Osteoblast (primary cell): ENCODE measurements at places on chromosomes 5 and 9. TPM values are rescaled to one million over a fixed set of nuclear protein-coding genes. Genes with fewer than 3 reads are reported as not detected.

DNA sequence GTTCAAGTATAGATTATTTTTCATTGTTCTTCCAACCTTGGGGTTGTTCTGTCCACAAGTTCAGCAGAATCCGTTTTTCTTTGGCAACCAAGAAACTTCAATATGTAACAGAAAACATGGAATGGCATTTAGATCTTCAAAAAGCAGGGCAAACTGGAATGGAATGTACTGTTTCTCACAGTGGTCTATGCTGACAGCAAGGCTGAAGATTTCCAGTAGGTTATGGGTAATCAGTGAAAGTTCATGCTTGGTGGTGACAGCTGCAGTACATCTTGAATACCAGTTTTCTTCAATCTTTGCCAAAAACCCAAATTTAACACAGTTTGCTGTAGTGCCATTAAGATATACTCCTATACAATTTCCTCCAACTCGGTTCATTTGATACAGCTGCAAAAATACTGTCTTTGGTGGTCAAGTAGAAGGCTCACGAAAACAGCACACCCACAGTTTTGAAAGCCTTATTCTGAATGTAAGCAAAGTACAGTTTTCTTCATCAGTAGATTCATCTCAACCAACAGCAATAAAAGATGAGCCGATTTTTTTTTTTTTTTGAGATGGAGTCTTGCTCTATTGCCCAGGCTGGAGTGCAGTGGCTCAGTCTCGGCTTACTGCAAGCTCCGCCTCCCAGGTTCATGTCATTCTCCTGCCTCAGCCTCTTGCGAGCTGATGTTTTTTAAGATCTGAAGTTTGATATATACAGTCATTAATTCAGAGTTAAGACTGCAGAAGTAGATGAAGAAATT, 4.9 kb downstream of the TRIM52 start:
- no peak overlapping the region for H3K4me3 ChIP-seq
- H3K27me3 ChIP-seq, result no peaks in the 10 kb centered on the region
- DNase-seq, result no peak
- H3K36me3 ChIP-seq, result peaks cover 27% of the 10 kb centered on the region
- H3K4me1 ChIP-seq, result peaks cover 20% of the 10 kb centered on the region

Gene SV2C
- not detected in 2 replicates for total RNA-seq

- peak overlapping the region; percentile 81 for H3K4me3 ChIP-seq
- H3K4me1 ChIP-seq, result peaks cover 48% of the 10 kb centered on the region
- H3K36me3 ChIP-seq, result peaks cover 4% of the 10 kb centered on the region
- H3K27ac ChIP-seq, result peak overlapping the region; percentile 77
These were observed 2.4 kb downstream of the TICAM2 start for GRCh38 chr5:115599924-115600323.

- H3K4me1 ChIP-seq, result no peaks in the 10 kb centered on the region
- H3K27ac ChIP-seq, result no peak overlapping the region
- H3K4me3 ChIP-seq, result no peak overlapping the region
- no peaks in the 10 kb centered on the region for H3K27me3 ChIP-seq
These were observed 443.3 kb downstream of the DNAH5 start for GRCh38 chr5:13501176-13501575.

Gene UGCG
- 118 and 121 TPM in 2 replicates for total RNA-seq

GRCh38 chr9:77764894-77765780, 117.0 kb upstream of the GNA14 start:
- H3K36me3 ChIP-seq, result no peaks in the 10 kb centered on the region
- no peaks in the 10 kb centered on the region for H3K27me3 ChIP-seq
- peak; percentile 58 for DNase-seq
- H3K4me3 ChIP-seq, result no peak overlapping the region
- H3K4me1 ChIP-seq, result no peaks in the 10 kb centered on the region

DNA sequence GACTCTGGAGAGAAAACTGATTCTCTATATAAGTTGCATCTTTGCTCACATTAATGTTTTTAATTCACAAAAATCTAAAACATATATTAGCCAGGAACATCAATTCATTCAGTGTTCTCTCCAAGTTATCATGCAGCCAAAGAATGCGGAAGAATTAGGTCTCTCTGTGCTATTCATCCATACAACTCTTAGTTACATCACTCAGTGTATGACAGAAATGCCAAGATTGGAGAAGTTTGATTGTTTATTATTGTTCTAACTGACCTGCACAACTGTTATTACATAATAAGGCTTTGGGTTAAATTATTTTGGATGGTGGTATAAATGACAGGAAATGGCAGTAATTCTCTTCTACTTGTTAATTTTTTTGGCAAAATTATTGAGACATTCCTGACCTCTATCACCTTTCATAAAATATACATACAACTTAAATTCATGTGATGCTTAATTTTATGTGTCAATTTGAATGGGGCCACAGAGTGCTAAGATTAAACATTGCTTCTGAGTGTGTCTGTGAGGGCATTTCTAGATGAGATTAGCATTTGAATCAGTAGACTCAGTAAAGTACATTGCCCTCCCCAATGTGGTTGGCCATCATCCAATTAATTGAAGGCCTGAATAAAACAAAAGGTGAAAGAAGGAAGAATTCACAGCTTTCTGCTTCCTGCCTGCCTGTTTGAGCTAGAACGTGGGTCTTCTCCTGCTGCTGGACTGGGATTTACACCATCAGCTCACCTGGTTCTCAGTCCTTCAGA, 70.2 kb downstream of the NR2F1-AS1 start:
- H3K4me3 ChIP-seq, result no peak overlapping the region
- H3K27me3 ChIP-seq, result no peaks in the 10 kb centered on the region
- H3K4me1 ChIP-seq, result peaks cover 7% of the 10 kb centered on the region
- no peaks in the 10 kb centered on the region for H3K36me3 ChIP-seq

GRCh38 chr9:112338561-112338960, 5.1 kb upstream of the PTBP3 start:
- no peak overlapping the region for H3K4me3 ChIP-seq
- H3K4me1 ChIP-seq, result peaks cover 11% of the 10 kb centered on the region
- no peaks in the 10 kb centered on the region for H3K36me3 ChIP-seq
- H3K27ac ChIP-seq, result no peak overlapping the region

DNA sequence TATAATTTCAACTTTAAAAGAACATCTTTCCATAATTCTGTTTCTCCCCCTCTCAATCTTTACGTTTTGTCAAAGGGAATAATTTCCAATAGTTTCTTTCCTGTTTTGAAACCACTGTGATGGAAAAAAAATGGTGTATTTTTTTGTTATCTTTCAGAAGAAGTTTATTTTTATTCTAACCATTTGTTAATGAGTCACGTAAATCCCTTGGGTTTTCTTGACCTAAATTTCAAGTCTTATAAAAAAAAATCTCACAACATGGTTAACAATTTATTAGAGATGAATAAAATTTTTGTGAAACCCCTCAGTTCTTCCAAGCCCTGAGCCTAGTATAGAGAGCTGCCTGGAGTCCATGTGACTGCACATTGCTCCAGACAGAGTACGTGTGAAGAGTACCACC, 106.1 kb upstream of the FBXL17 start:
- H3K27me3 ChIP-seq, result no peaks in the 10 kb centered on the region
- H3K36me3 ChIP-seq, result no peaks in the 10 kb centered on the region
- DNase-seq, result peak; percentile 11
- H3K4me1 ChIP-seq, result no peaks in the 10 kb centered on the region
- H3K27ac ChIP-seq, result no peak overlapping the region

Gene FCN2
- total RNA-seq, result not detected in 2 replicates

DNA sequence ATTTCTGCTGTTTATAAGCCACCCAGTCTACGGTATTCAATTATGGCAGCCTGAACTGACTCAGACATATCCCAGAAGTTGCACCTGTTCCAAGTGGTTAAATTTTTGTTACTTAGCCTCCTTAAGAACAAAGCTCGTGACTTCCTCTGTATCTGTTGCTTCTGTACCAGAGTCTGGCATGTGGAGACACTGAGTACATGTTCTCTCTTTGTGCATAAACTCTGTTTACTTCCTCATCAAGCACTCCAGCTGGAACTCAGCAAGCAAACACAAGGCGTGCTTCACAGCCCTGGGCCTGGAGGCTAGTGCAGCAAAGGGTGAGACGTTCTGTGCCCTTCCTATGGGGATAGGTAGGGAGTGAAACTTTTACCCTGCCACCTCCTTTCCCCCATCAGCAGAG, 19.0 kb downstream of the C9orf152 start:
- no peaks in the 10 kb centered on the region for H3K36me3 ChIP-seq
- H3K4me3 ChIP-seq, result no peak overlapping the region
- DNase-seq, result no peak
- no peaks in the 10 kb centered on the region for H3K27me3 ChIP-seq
- no peak overlapping the region for H3K27ac ChIP-seq

Gene HSD17B3
- under 0.01 TPM in 1 of 2 replicates, not detected in the other for total RNA-seq

DNA sequence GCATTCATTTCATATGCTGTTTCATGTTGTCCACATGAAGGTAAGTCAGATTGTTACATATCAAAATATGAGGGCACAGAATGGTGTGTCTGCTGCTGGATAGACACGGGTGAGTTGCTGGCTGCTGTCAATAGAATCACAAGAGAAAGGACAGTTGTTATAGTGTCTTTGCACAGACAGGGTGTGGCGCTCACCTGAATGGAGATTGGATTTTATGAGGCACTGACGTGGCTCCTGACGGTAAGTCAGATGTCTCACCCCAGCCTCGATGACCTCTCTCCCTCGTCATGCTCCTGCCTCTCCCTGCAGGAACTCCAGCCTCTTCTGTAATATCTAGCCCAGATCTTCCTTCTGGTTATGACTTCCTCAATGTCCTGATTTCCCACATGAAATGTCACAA, 75.4 kb upstream of the SELENOP start:
- peaks cover 5% of the 10 kb centered on the region for H3K27me3 ChIP-seq
- no peak overlapping the region for H3K4me3 ChIP-seq
- no peaks in the 10 kb centered on the region for H3K36me3 ChIP-seq
- no peak for DNase-seq
- no peaks in the 10 kb centered on the region for H3K4me1 ChIP-seq

GRCh38 chr9:115198001-115198400, 80.0 kb upstream of the TNC start:
- no peaks in the 10 kb centered on the region for H3K27me3 ChIP-seq
- no peak overlapping the region for H3K27ac ChIP-seq
- peaks cover 43% of the 10 kb centered on the region for H3K4me1 ChIP-seq
- no peak overlapping the region for H3K4me3 ChIP-seq
- H3K36me3 ChIP-seq, result no peaks in the 10 kb centered on the region
- DNase-seq, result peak; percentile 42

- no peak overlapping the region for H3K4me3 ChIP-seq
- DNase-seq, result no peak
- no peaks in the 10 kb centered on the region for H3K27me3 ChIP-seq
These were observed 191.6 kb downstream of the PLK2 start for GRCh38 chr5:58268268-58268667.

DNA sequence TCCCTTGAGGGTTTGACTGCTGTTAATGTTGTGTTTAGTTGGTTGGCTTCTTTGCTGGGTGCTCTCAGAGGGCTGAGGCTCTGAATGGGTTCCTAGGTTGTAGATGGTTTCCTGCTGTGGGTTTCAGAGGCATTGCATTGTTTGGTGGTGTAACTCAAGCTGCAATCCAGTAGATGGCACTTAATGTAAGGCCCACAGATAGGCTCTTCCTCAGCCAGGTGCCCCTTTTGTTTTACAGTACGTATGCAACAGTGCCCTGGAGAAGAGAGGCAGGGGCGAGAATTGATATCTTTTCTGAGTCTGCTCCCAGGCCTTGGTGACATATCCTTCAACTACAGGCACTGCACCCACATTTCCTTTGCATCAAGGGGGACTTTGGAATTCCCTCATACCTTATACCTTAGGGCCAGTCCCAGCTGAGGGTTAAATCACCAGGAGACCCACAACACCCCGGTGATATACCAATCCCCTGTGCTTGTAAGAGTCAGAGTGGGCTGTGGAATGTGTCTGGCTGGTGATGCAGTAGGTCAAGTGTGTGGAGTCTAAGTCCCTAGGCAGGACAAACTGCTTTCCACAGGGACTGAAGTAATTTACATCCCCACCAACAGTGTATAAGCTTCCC, 7.0 kb upstream of the UGT3A2 start:
- H3K4me1 ChIP-seq, result no peaks in the 10 kb centered on the region
- no peak overlapping the region for H3K27ac ChIP-seq
- DNase-seq, result no peak
- H3K36me3 ChIP-seq, result no peaks in the 10 kb centered on the region
- H3K27me3 ChIP-seq, result peaks cover 21% of the 10 kb centered on the region

Gene CCL21
- total RNA-seq, result not detected in 2 replicates

DNA sequence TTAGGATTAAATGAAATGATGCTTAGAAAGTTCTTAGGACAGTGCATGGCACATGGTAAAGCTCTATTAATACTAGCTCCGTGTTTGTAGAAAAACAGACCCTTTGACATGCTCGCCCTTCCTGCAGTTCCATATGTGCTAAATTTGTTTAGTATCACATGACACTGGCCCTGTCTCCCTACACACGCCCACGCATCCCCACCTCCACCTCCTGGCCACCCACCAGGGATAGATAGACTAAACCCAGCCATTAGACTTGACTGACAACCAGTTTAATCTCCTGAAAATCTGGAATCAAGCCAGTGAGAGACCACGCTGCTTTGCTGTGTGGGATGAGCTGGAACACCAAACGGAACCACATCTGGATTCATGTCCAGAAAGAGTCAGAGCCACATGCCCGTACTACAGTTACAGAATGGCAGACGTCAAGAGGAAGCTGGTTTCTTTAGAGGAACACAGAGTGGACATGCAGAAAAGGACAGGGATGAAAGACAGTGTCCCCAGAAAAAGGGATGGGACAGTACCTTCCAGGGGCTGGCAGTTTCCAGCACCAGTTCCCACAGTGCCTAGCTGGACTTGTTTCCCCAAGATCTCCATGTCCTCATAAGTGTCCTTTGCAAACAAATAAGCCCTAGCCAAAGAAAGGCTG, 186.1 kb downstream of the PDZD2 start:
- no peak for DNase-seq
- H3K27me3 ChIP-seq, result peaks cover 18% of the 10 kb centered on the region
- H3K4me3 ChIP-seq, result no peak overlapping the region
- no peaks in the 10 kb centered on the region for H3K4me1 ChIP-seq
- no peaks in the 10 kb centered on the region for H3K36me3 ChIP-seq
- H3K27ac ChIP-seq, result no peak overlapping the region

DNA sequence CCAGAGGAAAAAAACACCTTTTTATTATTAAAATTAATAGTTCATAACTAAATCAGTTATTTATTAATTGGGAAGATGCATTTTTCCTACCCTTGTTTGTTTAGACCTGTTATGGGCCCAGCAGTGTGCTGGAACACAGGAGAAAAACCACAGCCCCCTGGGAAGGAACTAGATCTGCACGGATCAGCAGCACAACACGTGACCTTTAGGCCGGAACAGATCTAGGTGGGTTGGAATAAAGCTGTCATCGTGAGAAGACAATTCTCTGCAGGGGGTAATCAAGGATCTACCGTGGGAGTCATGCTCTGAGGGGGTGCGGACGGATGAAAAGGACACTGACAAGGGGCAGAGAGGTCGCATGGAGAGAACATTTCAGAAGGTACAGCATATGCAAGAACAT, 95.8 kb upstream of the SPATA31C2 start:
- no peaks in the 10 kb centered on the region for H3K27me3 ChIP-seq
- no peaks in the 10 kb centered on the region for H3K36me3 ChIP-seq
- no peak overlapping the region for H3K27ac ChIP-seq
- H3K4me3 ChIP-seq, result no peak overlapping the region
- H3K4me1 ChIP-seq, result no peaks in the 10 kb centered on the region
- no peak for DNase-seq

Gene PCDHGA4
- 6.8 and 6.9 TPM in 2 replicates for total RNA-seq

Gene ANKDD1B
- 0.59 and 0.72 TPM in 2 replicates for total RNA-seq

DNA sequence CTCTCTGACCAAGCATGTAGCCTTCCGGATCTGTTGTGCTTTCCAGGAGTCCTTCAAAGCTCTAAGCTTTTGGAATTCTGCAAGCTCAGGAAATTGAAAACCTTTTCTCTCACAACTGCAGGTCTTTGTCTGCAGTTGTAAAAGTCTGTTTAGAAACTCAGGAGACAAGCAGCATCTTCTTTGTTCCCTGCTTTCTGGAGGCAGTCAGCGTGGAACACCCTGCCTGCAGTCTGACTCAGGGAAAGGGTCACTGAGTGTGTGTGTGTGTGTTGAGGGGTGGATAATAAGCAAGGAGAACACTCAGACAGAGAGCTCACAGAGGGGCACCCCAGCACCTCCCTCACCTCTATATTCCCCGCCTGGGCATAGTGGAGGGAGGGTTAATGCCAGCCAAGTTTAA, 29.1 kb downstream of the KCNIP1 start:
- peaks cover 23% of the 10 kb centered on the region for H3K27me3 ChIP-seq
- no peak overlapping the region for H3K27ac ChIP-seq
- DNase-seq, result no peak
- no peak overlapping the region for H3K4me3 ChIP-seq
